ENCODE measurements at places on chromosomes 11 and 22.

- no peak for DNase-seq
Observed at GRCh38 chr11:70622091-70622490, 223.8 kb downstream of the CTTN start.

DNA sequence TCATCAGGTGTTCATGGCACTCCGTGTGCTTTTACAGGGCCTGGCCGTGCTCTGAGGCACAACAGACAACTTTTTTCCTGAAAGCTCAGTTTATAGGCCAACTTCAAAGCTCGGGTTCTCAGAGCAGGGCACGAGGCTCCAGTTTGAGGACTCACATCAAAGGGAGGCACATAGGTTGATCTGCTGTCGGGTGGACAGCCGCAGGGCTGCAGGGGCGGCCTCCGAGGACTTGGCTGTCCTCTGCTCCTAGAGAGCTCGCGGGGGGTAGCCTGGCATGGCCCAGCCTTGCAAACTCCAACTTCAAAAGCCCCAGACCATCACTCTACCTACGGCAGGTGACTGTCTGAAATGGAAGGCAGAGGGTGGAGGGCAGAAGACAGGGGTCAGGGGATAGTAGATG, 31.6 kb downstream of the C11orf58 start:
- DNase-seq = no peak

GRCh38 chr11:69276165-69276564, 17.8 kb upstream of the MYEOV start:
- no peak for DNase-seq

- DNase-seq = no peak
Observed at GRCh38 chr11:106848526-106848925, 169.8 kb downstream of the GUCY1A2 start.

- DNase-seq = no peak
Observed at GRCh38 chr11:84136926-84137325, 850.8 kb upstream of the CCDC90B start.
